Activated T-helper 1 cell treated with anti-CD3 and anti-CD28 coated beads, Interleukin-2, amount 50 U/mL, for 16 hours (primary cell): ENCODE measurements at places on chromosomes 3 and 15.

DNA sequence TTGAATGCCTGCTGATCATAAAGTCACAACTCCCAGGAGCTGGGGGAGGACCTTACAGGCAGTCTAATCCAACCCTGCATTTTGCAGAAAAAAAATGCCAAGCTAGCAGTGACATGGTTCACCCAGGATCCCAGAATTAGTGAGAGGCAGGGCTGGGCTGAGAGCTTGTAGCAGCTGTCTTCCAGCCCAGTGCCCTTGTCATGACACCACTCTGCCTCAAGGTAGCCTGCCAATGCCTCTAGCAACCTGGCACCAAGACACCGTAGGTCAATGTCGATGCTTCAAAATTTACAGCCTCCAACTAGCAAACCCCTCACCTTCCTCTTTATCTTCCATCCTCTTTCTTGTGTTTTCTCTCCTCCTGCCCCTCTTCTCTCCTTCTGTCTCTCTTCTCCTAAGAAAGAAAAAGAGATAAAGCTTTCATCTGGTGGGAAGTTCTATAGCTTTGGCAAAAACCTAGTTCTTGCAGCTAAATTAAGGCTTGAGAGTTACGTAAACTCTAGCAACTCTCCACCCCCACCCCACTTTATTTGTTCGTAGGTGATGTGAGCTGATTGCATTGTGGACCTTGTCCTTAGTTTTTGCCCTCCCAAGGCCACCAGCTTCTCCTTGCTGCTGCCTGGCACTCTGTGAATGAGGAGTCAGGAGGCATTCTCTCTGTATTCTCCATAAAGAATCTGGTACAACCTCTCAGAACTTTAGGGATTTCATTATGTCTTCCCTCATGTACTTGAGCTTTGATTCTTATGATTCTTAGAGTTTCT, 18.3 kb upstream of the BFSP2 start:
- DNase-seq, result no peak

GRCh38 chr15:62052713-62053112, 7.5 kb downstream of the VPS13C start:
- no peak for DNase-seq

DNA sequence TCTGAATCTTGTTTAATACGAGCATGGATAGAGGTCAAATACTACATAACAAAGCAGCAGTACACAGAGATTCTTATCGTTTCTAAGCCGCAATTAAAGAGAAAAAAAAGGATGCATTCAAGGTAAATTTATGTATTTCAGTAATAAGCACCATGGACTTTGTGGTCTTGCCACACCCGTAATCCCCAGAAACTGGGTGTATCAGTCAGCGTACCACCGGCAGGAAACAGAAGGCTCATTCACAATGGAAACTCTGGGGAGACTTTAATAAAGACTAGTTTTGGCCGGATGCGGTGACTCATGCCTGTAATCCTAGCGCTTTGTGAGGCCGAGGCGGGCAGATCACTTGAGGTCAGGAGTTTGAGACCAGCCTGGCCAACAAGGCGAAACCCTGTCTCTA, 81.9 kb upstream of the ZNF280D start:
- DNase-seq, result no peak

DNA sequence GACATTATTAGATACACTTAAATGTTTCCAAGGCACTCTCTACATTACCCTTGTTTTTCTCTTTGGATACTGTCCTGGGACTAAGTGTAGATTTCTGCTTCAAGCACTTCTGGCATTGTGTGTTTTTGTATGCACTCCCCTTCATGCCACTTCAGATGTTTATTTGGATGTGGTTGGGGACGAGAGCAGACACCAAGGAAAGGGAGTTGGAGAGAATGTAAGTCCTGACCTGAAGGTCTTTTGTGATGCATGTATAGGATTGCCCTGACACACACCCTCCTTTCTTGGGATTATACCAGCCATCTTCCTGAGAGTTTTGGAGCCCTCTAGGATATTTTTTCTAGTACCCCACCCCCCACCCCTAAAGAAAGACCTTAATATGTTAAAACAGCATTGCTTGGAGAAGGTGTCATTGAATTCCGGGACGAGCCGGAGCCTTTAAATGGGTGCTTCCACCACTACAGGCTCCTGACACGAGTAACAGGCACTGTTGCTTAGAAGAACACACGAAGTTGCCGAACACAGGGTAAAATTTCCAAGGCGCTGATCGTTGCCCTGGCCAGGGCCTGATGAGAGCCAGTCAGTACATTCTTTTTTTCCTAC, 22.7 kb downstream of the PSMD6 start:
- no peak for DNase-seq
